ENCODE measurements at places on chromosomes 3 and 15.

DNA sequence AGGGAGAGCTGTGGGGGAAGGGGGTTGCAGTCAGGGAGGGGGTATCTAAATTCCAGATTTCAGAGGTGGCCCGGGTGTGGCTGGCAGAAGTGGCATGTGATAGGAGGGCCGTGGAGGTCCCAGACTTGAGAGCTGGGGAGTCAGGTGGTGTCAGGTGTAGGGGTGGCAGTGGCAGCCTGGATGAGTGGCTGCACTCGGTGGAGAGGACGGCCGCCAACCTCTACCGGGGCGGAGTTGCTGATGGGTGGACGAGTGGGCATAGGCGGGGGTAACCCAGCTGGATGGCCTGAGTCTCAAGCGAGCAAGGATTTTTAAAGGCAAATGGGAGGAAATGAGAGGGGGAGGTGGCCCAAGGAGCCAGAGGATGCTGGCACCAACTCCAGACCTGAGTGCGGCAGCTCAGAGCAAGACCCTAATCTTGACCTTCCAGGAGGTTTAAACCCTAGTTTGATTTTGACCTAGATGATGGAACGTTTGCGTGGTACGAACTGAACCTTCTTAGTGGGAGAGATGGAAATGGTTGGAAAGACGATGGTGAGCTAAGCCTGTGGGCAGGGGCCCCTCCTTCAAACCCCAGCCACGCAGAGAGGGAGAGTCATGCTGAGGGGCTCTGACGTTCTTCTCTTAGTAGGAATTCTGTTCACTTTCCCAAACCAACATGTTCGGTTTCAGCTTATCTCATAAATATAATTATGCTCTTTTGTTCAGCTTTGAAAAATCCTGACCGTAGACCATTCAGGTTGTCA is 8.0 kb downstream of the TRAK1 start:
- H3K4me1 ChIP-seq = peaks cover 11% of the 10 kb centered on the region
- DNase-seq = no peak
- H3K27ac ChIP-seq = no peak overlapping the region

GRCh38 chr3:37899101-37899707 is 37.5 kb downstream of the CTDSPL start:
- no peaks in the 10 kb centered on the region for H3K36me3 ChIP-seq
- peaks cover 53% of the 10 kb centered on the region for H3K4me1 ChIP-seq
- H3K4me3 ChIP-seq = no peak overlapping the region

DNA sequence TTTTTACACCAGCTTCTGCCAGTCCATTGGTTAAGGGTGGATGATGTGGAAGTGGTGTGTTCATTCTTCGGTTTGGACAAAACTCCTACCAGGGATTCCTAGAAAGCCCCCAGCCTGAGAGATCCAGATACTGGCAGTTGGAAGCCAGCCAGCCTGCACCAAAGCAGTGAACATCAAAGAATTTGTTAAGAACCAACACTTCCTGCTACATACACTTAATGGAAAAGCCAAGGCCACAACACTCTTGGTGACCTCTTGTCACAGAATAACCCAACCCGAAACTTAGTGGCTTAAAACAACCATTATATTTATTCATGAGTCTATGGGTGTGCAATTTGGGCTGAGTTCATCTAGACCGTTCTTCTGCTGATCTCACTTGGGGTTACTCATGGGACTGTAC is 42.9 kb upstream of the ADAMTS9 start:
- DNase-seq = no peak
- H3K4me3 ChIP-seq = no peak overlapping the region
- H3K27ac ChIP-seq = no peak overlapping the region
- H3K4me1 ChIP-seq = no peaks in the 10 kb centered on the region
- H3K27me3 ChIP-seq = no peaks in the 10 kb centered on the region

DNA sequence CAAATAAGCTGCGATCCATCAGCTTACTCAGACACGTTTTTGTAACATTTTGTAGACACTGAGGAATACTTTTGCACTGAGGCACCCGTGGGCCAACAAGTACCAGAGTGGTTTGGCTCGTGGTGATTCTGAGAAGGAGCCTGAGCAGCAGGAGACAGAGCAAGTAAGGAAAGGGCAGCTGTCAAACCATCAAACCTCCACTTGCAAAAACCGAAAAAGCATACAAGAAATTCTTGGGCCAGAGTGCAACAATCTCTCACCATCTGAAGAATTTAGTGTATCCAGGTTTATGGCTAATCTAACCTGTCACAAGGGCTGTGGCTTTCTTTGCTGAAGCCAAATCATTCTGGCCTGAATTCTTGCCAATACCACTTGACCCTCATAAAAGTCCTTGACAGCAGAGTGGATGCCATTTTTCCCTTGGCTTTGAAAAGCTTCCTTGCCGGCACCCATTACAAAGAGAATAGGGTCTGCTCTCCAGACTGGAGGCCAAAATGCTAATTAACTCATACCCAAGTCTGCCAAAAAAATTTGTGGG is 56.7 kb downstream of the MYO1E start:
- peaks cover 9% of the 10 kb centered on the region for H3K36me3 ChIP-seq
- H3K27ac ChIP-seq = no peak overlapping the region
- H3K4me1 ChIP-seq = peaks cover 18% of the 10 kb centered on the region
- DNase-seq = peak; percentile 44

DNA sequence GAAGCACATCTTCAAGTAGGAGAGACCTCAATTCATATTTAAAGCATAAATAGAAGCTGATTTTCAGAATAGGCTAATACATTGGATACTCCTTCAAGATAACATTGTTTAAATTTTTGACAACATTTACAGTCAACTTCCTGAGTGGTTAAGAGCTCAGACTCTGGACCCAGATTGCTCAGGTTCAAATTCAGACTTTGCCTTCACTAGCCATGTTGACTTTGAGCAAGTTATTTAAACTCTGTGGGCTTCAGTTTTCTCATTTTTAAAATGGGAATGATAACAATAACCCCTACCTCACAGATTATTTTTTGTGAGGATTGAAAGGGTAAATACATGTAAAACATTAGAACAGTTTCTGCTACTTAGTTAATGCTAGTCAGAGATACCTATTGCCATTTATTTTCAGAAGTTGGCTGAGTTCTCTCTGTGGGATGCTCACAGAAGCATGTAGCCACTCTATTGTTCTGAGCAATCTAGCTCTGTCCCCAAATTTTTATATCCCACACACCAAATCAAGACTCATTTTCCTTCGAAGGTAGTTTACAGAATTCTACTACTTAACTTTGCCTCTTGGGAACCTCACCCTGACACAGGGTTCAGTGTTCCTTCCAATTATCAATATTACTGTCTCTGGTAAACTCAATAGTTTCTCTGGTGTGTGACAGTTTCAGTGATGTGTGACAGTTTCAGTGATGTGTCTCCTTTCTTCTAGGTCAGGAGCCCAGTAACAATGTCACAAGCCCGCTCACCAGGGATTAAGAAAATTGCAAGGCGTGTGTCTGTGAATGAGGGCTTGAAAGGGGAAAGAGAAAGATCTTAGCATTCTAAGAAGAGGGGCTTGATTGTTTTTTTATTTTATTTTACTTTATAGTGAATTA is 79.4 kb upstream of the OSTN start:
- no peak overlapping the region for H3K27ac ChIP-seq
- H3K4me1 ChIP-seq = no peaks in the 10 kb centered on the region
- H3K4me3 ChIP-seq = no peak overlapping the region
- no peaks in the 10 kb centered on the region for H3K36me3 ChIP-seq

DNA sequence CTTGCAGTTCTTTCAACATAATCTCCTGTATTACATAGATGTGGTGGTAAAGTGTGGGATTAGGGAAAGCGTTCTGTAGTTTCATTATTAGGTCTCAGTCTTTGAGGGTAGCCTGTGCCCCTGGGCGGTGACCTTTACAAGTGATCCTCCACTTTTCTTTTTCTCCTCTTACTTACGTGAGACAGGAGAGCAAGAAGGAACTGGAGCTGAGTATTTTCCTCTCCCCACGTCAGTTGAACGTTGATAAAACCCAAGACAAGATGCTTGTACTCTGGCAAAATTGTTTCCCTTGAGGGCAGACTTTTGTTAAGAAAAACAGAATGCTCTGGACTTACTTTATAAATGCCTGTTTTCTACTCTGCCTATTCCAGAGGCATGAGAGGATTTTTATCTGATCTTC is 378.7 kb downstream of the ZNF385D start:
- no peak overlapping the region for H3K4me3 ChIP-seq
- no peaks in the 10 kb centered on the region for H3K36me3 ChIP-seq
- H3K27me3 ChIP-seq = no peaks in the 10 kb centered on the region

- H3K27ac ChIP-seq = no peak overlapping the region
- no peaks in the 10 kb centered on the region for H3K36me3 ChIP-seq
- peaks cover 14% of the 10 kb centered on the region for H3K27me3 ChIP-seq
- peak; percentile 32 for DNase-seq
- peaks cover 4% of the 10 kb centered on the region for H3K4me1 ChIP-seq
These were observed 50.1 kb downstream of the PCSK6 start for GRCh38 chr15:101439285-101439919.

GRCh38 chr3:4290272-4290893 is 12.8 kb upstream of the SETMAR start:
- no peak overlapping the region for H3K27ac ChIP-seq
- H3K36me3 ChIP-seq = no peaks in the 10 kb centered on the region
- H3K27me3 ChIP-seq = peaks cover 3% of the 10 kb centered on the region
- no peak overlapping the region for H3K4me3 ChIP-seq
- H3K4me1 ChIP-seq = peaks cover 5% of the 10 kb centered on the region

DNA sequence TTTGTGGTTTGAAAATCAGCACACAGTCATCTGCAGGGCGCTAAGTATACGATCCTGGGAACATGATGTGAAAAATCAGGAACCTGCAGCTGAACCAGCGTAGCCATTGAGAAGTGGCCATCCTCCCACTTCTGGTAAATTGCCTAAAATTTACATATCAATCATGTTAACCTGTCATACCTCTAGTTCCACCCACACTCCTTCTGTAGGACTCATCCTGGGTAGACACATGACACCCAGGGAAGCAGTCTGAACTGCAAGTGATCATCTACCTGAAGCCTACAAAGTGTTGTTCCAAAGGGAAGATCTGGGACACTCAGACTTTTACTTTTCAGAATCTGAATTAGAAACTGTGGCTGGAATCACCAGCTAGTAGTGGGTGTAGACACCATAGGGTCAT is 5.5 kb upstream of the PSMD6 start:
- peaks cover 37% of the 10 kb centered on the region for H3K27me3 ChIP-seq
- no peaks in the 10 kb centered on the region for H3K36me3 ChIP-seq
- no peak overlapping the region for H3K4me3 ChIP-seq
- no peak for DNase-seq

DNA sequence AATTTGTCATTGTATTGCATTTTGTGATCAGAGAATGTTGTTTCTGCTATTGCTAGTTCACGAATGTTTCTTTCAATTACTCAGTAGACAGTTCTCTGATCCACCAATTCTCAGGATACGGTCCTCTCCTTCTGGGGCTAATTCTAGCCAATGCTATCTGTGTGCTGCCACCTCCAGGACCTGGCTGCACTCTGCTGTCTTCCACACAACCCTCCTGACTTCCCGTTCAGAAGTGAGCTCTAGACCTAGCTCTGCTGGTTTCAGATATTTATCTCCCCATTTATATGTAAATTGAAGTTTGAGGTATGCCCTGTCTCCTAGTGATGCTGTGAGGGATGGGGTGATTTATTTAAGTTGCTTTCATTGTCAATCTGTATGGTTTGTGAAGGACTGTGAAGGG is 21.7 kb upstream of the UBL7 start:
- no peak overlapping the region for H3K27ac ChIP-seq
- no peak overlapping the region for H3K4me3 ChIP-seq
- no peak for DNase-seq
- H3K27me3 ChIP-seq = no peaks in the 10 kb centered on the region
- H3K36me3 ChIP-seq = peaks cover 18% of the 10 kb centered on the region
